Activated naive CD4-positive, alpha-beta T cell treated with anti-CD3 and anti-CD28 coated beads for 36 hours (primary cell): ENCODE measurements at places on chromosomes 7 and 10.
A peak's percentile ranks its signal among the peaks of the same experiment; 100 is the strongest.

DNA sequence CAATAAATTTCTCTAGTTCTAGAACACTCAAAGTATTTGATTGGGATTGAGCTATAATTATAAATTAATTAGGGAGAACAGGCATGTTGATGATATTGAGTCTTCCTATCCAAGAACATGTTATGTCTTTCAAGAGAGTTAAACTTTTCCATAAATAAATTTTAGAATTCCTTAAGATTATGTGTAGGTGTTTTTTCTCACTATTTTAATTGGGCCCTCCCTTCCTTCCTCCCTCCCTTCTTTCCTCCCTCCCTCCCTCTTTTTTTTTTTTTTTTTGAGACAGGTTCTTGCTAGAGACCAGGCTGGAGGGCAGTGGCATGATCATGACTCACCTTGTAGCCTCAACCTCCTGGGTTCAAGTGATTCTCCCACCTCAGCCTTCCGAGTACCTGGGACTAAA is 20.2 kb downstream of the EXOC6 start:
- no peak for DNase-seq

- DNase-seq, result peak; percentile 16
Measured at GRCh38 chr10:71667387-71667752, 52.2 kb downstream of the C10orf105 start.

DNA sequence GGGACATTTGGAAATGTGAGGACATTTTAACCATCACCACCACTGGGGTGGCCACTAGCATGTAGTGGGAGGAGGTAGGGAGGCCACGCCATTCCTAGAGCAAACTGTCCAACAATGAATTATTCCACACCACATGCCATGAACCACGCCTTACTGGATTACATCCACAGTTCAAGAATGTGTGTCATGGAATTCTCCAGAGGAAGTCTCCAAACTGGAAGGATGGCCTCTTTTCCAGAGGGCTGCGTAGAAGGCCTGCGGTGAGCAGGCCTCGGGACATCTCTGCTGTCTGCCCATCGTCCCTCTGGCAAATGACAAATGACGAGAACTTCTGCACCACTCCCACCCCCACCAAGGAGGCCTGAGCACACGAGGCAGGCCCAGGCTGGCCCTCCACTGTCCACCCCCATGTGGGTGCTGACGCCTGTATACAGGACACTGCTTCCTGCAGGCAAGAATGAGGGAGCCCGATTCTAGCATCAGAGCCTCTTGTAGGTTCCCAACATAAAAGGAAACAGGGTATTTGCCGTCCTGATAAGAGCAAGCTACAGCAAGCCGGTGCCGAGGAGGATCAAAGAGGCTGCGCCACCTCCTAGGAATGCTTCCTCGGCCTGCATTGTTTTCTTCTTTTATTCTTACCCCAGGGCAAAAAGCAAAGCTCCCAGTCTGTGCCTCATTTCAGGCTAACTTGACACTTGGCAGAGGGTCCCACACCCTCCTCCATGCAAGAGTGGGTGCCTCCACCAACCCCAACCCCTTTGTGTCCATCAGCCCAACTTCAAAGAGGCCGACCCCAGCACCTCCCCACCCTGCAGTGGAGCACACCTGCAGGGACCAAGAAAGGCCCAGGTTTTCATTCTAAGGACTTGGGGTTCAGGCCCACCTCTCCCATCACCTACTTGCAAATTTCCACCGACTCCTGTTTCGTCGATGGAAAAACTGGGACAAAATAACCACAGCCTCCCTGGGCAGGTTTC is 23.9 kb downstream of the TNS3 start:
- no peak for DNase-seq

- no peak for DNase-seq
Measured at GRCh38 chr10:57628592-57629284, 639.0 kb downstream of the IPMK start.

DNA sequence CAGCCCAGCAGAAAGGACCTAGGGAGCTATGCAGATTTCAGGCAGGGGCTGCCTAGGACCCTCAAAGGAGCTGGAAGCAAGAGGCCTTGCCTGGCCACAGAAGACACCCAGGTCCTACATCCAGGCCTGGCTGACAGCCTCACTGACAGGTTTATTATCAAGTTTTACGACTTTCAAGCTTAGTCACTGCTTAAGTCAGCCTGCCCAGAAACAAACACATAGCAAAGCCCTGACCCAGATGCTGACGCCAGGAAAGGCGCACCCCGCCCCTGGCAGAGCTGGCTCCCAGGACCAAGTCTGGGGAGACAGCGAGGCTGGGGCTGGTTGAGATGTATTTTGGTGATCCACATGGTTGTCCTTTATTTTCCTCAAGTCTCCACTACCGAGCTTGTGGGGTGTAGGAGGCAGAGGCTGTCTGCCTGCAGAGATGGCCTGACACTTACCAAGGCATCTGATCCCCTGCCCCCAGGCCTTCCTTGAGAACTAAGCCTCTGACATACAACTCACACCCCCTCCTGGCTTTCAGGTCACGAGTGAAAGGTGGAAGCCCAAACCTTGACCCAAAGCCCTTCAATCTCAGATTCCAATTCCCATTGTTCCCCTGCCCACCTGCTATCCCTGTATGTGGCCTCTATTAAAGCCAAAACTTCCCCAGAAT is 80.7 kb upstream of the EMX2 start:
- DNase-seq, result no peak
